ENCODE measurements at places on chromosomes 12 and 14.

DNA sequence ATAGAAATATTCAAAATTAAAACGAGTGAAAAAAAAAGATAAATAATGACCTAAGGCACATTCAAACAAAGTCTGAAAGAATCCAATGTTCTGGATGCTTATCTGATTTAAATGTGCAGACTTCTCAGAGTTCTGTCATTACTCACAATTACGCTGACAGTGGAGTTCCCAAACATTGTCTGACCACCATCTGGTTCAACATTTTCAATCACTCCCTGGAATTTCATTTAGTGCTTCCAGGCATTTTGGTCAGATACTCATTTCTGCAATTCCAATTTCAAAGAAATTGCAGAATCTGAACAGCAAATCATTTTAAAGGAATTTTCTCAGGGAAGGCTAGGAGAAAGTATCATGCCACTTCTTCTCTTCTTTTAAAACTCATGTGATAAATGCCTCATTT is 398.2 kb upstream of the PDE3A start:
- DNase-seq: no peak

DNA sequence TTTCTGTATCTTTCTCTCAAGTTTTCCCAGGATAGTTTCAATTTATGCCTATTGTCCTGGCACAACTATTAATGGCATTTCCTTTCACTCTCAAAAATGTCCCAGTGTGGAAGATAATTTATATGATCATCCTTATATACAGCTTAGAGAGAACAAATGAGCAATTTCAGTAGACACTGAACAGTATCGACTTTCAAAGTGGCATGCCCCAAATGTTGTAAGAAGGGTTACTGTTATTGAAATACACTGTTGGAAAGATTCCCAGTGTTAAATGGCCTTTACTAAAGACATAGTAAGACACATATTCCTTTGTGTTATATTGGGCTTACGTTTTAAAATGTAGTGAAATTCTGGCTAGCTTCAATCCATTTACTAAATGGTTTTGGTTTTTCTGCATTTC is 202.3 kb upstream of the CDKN3 start:
- no peak for DNase-seq

DNA sequence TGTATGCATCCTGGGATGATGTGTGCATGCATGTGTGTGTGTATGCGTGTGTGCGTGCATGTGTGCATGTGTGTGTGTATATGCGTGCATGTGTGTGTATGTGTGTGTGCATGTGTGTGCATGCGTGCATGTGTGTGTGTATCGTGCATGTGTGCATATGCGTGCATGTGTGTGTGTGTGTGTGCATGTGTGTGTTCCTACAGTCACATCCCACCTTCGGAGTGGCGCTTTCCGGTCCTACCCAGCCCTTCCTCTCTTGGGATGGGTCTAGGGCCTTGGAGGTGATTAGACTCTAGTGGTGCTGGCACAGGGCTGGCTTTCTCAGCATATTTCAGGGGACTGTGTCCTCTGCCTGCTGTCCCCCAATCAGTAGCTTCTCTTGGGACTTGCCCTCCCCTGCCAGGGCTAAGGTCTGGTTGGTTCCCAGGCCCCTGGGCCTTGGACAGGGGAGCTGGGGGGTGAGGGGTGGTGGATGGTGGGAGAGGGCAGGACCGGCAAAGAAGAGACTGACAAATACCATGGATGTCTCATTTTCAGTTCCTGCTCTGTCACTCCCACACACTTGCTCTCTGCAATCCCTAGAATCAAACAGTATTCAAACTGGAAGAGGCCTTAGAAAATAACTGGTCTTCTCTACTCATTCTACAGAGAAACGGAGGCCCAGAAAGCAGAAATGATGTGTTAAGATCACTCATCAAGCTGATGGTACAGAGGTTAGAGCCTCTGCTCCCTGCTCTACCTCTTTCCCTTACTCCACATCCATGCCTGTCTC is 21.9 kb upstream of the FAIM2 start:
- no peak for DNase-seq

GRCh38 chr12:21438643-21439042 is 1.2 kb downstream of the PYROXD1 start:
- DNase-seq: no peak

DNA sequence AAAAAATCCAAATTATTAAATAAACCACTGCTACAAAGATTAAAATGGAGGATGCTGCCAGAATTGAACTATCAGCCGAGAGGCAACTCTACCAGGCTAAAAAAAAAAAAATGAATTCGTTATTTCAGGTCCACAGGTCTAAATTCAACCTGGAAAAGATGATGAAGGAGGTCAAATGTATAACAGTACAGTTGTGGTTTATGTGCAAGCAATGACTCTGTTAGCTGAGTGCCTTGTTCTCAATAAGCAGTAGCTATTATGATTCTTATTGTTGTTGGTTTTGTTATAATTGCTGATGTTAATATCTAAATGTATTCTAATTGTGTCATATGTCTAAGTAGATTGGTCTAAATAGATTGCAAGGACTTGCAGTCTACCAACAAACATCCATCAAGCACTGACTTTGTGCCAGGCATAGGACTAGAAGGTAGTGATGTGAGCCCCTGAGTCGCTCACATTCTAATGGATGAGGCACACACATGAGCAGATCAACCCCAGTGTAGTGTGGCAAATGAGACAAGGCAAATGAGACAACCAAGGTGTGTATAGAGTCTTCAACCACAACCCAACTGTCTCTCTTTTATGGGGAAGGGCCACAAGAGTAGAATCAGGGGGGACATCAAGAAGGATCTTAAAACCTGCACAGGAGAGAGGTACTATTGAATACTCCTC is 77.0 kb upstream of the PLEKHG7 start:
- no peak for DNase-seq

DNA sequence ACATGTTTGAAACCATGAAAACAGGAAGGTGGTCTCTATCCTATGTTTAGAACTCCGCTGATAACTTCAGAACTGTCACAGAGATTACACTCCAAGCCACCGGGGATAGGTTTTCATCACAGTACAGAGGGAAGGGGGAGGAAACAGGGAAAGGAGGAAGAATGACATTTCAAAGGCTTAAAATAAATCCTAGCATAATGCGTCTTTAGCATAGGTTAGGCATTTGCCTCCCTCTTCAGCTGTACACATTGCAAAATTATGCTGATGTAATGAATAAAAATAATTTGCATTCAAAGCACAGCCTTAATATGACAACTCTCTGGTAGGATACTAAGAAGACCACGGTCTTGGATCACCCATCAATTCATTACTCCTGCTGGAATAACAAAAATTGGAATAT is 54.3 kb upstream of the PYGL start:
- no peak for DNase-seq

DNA sequence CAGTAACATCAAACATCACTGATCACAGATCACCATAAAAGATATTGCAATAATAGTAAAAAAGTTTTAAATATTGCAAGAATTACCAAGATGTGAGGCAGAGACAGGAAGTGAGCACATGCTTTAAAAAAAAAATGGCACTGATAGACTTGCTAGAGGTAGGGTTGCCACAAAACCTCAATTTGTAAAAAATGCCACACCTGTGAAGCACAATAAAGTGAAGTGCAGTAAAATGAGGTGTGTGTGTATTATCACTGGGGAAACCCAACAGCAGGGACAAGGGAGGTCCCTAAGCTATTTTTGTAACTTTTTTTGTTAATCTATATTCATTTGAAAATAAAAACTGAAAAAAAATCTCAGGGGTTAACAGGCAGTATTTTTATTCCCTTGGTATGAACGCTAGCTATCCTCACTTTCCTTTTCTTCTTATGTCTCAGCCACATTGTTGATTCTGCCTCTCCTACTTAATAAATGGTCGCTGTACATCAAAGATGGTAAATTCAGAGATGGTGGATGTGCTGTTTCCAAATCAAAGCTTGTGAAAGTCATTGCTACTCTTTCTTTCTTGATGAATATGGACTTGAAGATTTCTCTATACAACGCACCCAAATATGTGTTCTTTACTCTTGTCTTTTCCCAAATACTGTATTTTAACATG is 14.0 kb upstream of the KLRD1 start:
- DNase-seq: no peak

DNA sequence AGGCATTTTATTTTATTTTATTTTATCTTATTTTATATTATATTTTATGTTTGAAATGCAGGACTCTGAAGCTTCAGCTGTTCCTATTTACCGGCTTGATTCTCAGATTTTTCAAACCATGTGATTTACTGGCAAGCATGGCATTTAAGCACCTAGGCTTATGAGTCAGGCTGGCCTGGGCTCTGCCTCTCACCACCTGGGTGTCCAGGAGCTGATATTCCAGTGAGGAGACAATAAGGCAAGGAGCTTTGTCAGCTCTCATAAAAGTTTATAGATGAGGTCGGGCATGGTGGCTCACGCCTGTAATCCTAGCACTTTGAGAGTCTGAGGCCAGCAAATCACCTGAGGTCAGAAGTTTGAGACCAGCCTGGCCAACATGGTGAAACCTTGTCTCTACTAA is 2.1 kb downstream of the DAO start:
- DNase-seq: no peak

DNA sequence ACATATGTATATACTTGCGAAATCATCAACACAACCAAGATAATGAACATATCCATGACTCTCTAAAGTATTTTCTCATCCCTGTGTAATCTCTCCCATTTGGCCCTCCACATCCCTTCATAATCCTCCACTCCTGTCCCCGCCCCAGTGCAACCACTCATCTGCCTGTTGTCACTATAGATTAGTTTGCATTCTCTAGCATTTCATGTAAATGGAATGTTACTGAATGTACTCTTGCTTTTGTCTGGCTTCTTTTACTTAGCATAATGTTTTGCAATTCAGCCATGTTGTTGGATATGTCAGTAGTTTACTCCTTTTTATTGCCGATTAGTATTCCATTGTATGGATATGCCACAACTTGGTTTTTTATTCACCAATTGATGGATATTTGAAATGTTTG is 99.1 kb downstream of the BICD1 start:
- DNase-seq: no peak

GRCh38 chr14:59695198-59695597 is 118.6 kb upstream of the CCDC175 start:
- no peak for DNase-seq

DNA sequence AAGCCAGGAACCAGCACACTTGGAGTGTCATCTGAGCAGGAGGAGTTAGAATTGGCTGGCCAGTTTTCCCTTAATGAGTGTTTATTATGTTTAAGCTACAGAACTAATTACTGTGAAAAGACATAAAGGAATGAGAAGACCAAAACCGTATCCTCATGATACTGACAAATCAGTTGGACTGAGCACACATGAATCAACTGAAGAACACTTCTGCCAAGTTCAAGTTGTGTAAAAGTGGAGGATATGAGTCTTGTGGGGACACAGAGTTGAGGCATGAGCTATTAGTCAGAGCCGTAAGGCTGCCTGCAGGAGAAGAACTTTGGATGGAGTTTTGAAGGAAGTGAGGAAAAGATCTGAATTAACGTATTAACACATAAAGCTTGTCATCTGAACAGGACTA is 43.1 kb downstream of the HMGA2 start:
- DNase-seq: no peak

- DNase-seq: no peak
Observed at GRCh38 chr12:104930388-104931326, 27.4 kb downstream of the SLC41A2 start.

DNA sequence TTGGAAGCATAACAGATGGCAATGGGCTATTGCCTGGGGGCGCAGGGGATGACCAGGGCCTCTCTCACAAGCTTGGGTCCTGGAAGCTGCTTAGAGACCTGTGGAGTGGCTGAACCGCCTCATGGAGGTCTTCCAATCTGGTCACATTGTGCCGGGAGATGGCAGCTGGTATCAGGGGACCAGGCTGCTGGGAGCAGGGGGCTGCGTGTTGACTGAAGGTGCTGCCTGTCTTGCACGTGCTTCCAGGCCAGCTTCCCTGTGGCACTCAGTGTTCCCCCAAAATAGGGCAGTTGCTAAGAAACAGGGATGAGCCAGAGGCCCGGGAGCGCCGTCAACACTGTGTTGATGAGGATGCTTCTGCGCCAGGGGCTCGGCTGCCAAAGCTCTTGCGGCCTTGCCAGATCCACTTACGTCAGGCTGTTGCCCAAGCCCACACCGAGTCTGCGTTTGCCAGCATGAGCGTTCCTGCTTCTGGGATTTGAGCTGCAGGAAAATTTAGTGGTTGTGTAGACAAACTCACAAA is 39.8 kb downstream of the ELK3 start:
- DNase-seq: no peak

- no peak for DNase-seq
Observed at GRCh38 chr12:15763328-15763727, 25.9 kb downstream of the EPS8 start.

- no peak for DNase-seq
Observed at GRCh38 chr12:71430756-71431155, 8.8 kb upstream of the LGR5 start.

GRCh38 chr14:50688875-50689274 is 20.8 kb upstream of the SAV1 start:
- DNase-seq: no peak

GRCh38 chr14:56487090-56487667 is 92.4 kb upstream of the TMEM260 start:
- DNase-seq: no peak

DNA sequence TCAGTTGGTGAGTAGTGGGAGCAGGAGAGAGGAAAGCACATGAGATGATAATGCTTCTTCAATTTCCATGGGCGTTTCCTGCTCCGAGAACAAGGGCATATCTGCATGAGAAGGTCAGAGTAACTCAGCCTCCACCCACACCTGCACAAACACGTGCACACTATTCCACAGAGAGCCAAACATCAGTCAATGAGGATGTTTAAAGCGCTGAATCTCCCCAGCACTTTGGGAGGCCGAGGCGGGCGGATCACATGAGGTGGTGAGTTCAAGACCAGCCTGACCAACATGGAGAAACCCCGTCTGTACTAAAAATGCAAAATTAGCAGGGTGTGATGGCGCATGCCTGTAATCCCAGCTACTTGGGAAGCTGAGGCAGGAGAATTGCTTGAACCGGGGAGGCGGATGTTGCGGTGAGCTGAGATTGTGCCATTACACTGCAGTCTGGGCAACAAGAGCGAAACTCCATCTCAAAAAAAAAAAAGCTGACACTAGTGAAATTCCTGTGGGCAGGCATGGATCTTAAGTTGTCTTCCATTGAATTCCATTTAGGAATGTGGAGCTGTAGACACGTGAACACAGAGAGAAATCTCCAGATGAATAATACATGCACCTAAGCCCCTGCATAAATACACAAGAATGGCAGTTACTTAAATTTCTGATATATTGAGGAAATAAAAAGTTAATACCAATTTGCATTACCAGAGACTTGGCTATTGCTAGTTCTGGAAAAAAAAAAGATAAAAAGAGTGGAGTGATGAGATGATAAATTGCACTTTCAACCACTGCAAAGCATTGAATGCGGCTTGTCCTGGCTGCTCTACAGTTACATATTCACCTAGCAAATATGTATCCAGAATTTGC is 1097.4 kb upstream of the TMEM132C start:
- DNase-seq: no peak

- no peak for DNase-seq
Observed at GRCh38 chr14:98412431-98412830, 859.6 kb downstream of the BCL11B start.

DNA sequence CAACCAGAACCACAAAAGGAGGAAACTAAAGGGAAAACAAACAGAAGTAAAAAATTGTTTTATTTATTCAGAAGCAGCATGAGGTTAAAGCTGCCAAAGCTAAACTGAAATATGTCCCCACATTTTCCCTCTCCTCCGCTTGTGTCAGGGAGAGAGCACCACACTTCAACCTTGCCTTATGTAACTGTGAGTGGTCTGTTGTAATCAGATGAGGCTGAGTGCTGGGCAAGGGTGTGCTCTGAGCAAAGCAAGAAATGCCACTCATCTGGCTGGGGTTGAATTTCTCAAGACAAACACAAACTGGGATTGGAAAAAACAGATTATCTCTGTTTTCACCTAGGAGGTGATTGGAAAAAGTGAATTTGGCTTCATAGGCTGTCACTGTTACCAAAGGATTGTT is 12.2 kb downstream of the CAPZA3 start:
- DNase-seq: no peak

GRCh38 chr12:53215497-53215896 is 8.4 kb upstream of the ITGB7 start:
- no peak for DNase-seq
